ENCODE measurements at places on chromosomes 6 and 20.

GRCh38 chr20:12957968-12958367 lies 50.8 kb upstream of the SPTLC3 start:
- no peak for DNase-seq

- DNase-seq, result no peak
These were observed 63.9 kb downstream of the FHL5 start for GRCh38 chr6:96626759-96627364.

- DNase-seq, result no peak
These were observed 4.9 kb upstream of the DLL1 start for GRCh38 chr6:170295510-170296422.

DNA sequence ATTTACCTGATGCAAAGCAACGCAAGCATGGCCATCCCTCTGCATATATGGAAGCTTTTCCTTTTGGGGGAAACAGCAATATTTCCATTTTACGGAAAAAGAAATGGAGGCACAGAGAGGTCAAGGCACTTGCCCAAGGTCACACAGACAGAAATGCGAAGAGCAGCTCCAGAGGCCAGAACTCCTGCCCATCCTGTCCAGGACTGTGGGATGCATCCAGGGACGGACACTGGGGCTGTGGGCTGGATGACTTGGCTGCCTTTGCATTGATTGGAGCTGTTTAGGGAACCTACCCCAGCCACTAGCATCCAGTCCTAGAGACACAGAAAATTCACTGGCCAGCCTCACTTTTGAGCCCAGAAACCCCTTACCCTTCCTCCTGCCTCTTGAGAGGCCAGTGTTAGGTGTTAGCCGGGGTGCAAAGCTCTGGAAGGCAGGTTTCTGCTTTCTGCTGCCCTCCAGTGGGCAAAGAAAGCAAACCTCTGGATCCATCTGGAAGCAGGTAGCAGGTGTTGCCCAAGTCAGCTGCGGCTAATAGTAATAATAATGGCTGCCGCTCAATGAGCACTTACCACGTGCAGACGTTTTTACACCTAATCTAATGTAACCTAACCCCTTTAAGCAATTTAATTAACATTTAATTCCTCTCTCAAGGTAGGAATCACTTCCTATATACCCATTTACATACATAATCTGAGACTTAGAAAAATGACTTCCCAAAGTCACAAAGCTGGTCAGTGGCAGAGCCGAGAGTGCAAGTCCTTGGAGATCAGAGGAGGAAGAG lies 31.7 kb upstream of the CCN5 start:
- DNase-seq, result peak; percentile 66

- no peak for DNase-seq
These were observed 18.4 kb downstream of the NUDT3 start for GRCh38 chr6:34374069-34374468.

DNA sequence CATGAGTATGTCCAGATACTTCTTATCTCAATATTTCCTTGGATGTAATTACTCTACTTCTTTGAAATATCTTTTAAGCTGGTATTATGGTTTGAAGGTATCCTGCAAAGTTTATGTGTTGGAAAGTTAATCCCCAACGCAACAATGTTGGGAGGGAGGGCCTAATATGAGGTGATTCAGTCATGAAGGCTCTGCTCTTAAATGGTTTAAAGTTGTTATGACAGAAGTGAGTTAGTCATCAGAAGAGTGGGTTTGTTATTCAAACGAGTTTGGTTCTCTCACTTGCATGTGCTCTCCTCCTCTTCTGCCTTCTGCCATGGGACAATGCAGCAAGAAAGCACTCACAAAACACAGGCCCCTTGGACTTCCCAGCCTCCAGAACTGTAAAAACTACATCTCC lies 176.3 kb downstream of the KCNQ5 start:
- DNase-seq, result no peak

GRCh38 chr6:96645106-96645505 lies 82.2 kb downstream of the FHL5 start:
- DNase-seq, result no peak

DNA sequence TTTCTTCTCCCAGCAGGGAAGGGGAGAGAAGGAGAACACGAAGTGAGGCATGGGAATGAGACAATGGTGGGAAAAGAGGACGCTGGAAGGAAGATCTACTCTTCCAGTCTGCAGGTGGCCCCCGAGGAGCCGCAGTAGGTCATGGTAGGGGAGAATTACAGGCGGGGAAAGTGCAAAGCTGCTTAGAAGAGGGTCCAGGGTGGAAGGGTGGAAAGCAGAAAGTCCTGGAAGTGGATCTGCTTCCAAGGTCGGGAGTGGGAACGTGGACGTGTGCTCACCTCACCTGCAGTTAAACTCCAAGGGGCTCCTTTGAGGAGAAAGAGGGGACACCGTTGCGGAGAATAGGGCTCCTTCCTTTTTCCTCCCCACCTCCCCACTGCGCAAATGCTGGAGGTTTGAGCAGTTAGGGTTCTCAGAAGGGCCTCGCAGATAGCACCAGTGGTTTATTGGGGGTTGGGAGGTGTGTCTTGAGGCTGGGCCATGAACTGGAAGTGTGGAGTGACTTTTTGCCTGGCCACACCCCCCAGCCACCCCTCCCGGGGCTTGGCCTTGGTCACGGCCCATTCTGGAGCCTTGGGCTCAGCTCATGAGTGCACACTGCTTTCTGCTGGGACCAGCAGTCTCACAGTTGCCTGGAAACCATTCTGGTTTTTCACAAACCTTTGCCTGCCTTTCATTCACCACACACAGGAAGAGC lies 100.4 kb upstream of the MLN start:
- DNase-seq, result no peak

DNA sequence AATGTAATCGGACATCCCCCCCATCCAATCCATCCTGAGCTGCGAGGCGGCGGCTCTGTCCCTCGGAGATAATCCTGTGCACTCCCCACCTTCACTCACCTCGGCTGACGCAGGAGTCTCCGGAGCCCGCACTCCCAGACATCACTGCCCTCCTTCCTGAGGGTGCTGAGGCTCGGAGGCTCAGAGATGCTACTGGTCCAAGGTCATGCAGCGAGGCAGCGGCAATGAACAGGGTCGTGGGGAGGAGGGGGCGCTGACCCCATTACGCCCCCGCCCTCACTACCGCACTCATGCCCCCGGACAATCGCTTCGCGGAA lies 485 bp downstream of the ADISSP start:
- DNase-seq, result no peak

DNA sequence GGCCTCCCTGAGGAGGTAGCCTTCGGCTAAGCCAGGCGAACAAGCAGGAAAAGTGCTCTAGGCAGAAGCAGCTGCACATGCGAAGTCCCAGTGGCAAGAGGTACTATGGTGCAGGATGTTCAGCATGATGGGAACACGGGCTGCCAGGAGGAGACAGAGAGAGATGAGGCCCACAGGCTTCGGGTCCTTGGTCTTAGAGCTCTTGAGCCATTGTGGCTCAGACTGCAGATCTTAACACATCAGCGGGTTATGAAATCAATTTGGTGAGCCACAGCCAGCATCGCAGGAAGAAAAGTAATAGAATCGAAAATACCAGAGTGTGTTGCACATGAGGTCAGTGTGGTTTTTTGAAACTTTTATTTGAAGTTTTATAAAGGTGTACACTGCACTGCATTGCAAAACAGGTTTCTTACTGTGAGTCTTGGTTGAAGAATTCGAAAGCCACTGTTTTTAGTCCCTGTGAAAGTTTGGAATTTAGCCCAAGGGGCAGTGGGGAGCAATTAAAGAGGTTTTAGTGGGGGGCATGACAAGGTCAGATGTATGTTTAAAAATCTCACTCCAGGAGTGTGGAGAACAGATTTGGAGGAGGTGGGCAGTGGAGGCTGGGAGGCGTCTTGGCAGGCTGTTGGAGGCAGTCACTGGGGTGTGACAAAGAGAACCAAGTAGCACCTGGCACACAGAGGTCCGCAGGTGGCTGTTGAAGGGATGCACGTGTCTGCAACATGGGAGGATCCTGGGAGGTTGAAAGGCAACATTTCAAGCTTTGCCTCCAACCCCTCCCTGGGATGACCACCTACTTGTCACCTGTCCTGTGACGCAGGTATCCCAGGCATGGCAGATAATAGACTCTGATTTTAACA lies 69.3 kb downstream of the EYA2 start:
- no peak for DNase-seq

GRCh38 chr6:6758915-6759654 lies 170.6 kb downstream of the LY86 start:
- DNase-seq, result no peak

DNA sequence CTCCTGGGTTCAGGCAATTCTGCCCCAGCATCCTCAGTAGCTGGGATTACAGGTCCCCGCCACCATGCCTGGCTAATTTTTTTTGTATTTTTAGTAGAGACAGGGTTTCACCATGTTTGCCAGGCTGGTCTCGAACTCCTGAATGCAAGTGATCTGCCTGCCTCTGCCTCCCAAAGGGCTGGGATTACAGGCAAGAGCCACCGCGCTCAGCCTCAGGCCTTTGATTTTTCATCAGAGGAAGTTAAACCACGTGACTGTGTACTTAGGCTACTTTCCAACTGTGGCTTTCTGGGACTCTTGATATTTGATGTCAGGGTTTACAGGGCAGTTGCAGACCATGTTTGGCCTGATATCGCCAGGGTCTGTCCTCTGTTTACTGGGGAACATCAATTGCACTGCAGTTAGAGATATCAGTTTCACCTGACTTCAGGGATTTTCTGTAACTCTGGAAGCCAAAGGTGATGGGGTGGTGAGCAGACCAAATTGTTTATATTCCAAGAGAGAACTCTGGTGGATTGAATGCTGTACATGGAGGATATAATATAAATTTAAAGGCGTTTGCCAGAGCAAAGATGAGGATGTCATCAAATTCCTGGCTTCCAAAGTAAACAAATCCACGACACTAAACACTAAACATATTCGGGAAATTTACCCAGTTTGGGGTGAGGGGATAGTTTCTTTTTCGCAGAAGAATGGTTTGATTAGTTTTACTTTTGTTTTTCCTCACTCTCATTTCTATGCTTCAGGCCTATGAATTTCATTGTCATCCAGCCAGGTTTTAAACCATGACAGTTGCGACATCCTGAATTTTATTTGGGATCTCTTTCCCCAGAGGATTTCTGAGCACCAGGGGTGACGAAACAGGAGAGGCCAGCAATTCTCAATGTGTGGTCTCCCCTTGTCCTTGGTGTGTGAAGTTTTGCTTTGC lies 4.2 kb downstream of the PSMF1 start:
- DNase-seq, result no peak

DNA sequence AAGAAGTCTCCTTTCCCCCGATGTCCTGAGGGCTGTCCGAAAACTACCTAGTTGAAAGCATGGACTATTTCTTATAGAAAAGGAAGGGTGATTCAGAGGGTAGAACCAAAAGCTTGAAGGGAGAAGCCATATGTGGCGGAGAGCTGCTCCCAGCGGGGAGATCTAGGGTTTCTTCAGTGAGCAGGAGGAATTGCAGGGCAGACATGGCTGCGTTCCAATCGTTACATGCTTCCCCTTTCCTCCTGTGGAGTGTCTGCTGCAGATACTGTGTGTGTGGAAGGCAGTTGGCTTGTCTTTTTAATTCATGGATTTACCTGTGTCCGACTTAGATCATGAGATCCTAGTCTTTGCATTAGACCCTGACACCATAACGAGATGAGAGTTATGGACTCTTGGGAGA lies 799.5 kb downstream of the QKI start:
- DNase-seq, result no peak

DNA sequence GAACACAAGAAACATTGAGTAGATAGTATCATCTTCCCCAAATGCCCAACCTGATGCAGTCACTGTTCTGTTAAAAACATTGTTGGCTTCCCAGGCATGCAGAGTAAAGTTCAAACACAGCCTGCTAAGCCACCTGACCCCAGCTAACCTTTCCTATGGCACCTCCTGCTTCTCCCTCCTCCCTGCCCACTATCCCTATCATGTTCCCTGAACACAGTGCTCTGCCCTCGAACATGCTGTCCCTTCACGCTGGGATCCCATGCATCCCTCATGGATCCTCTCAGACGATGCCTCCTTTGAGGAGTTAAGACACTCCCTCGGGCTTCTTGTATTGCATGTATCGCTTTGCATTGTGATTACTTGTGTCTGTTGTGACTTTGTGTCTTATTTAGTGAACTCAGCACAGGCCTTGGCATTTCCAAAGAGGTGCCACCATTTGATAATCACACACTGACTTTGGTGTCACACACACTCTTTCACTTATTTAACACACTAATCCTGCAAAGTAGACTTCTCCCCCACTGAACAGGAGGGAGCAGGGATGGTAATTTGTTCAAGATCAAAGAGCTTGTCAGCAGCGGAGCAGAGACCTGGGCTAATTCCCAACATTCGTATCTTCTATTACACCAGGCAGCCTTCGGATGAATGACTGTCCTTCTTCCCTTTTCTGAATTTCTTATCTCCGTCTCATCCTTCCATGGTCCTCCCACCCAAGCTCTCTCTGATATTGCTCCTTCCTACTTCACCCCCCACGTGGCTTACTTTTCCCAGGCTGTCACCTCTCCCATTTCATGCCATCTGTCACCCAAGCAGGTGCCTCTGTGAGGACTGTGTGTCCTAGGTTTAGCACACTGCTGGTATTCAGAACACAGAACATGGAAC lies 28.3 kb upstream of the SMIM29 start:
- no peak for DNase-seq

DNA sequence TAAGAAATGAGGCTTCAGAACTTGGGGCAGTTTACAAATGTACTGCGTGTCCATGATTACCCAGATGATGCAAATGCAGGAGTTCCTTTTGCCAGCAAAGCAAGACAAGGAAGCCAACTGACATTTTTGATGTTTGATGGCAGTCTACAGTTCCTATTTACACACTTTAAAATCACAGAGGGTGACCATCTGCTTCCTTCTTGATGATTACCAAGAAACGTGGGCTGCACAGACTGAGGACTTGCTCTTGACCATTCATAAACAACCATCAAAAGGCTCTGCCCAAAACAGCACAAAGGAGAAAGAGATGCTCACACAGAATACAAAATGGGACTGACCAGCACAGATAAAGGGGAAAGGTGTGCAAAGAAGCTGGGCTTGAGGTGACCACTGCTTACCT lies 79.8 kb upstream of the TRAF3IP2 start:
- no peak for DNase-seq

DNA sequence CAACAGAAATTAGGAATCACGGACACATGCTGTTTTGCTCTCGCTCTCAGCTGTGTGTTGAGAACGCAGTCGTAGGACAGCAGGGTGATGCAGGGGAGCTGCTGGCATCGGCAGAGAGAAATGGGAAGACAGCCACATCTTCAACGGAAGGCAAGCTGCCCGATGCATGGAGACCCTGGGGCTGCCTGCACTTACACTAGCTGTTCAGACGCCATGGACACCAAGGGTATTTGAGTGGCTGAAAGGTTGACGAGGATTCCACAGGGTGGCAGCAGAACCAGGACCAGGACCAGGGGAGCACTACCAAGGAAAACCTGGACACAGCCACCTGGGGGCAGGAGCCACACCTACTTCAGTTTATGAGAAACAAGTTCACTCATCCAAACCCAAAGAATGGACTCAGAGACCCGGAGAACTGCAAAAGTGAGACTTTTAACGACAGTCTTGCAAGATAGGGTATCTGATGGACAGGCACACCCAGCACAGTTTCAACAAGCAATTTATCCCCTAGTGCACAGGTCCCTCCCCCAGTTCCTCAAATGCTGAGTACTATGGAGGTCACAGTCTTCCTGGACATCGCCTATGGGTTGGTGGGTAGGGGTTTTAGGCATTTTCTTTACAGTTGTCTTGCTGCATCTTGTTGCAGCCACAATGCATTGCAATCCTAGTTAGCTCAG lies 56.3 kb upstream of the ENTPD6 start:
- no peak for DNase-seq

- no peak for DNase-seq
These were observed 525.9 kb upstream of the EYS start for GRCh38 chr6:66232890-66233289.

- DNase-seq, result no peak
These were observed 232.0 kb upstream of the NOX3 start for GRCh38 chr6:155687645-155688044.

Data from D721Med (cell line).